Stimulated activated CD8-positive, alpha-beta memory T cell treated with anti-CD3 and anti-CD28 coated beads, Interleukin-12 subunit alpha, Interleukin-12 subunit beta, amount 100 ng/mL, for 1 hour (primary cell): ENCODE measurements at places on chromosomes 1 and 21.

- DNase-seq: no peak
These were observed 6.4 kb downstream of the TTC22 start for GRCh38 chr1:54794451-54795355.

- DNase-seq: peak; percentile 48
These were observed 3.3 kb upstream of the ZBTB18 start for GRCh38 chr1:244047621-244048255.

GRCh38 chr1:182395906-182396305 is 4.3 kb upstream of the GLUL start:
- no peak for DNase-seq

DNA sequence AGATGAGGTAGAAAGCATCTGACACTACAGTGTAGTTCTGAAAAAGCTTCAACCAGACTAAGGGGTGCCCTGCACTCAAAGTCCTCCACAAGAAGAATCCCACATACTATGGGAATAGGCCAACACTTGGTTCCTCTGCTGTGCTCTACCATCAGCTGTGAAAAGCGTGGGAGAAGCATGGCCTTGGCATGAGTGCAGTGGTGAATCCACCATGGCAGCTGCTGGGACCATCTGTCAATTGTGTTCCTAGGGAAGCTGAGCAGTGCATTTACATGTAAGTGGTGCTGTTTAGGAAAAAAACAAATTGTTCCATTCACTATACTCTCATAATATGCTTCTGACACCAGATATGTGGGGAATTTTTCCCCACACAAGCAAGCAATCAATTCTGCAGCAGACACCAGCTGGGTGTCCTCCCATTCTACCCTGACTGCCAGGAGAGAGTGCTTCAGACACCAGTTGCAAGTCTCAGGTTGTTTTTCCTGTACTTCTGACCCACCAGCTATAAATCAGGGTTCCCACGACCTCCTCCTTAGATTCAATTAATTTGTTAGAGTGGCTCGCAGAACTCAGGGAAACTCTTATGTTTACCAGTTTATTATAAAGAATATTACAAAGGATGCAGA is 230.8 kb upstream of the CHRM3 start:
- DNase-seq: no peak

DNA sequence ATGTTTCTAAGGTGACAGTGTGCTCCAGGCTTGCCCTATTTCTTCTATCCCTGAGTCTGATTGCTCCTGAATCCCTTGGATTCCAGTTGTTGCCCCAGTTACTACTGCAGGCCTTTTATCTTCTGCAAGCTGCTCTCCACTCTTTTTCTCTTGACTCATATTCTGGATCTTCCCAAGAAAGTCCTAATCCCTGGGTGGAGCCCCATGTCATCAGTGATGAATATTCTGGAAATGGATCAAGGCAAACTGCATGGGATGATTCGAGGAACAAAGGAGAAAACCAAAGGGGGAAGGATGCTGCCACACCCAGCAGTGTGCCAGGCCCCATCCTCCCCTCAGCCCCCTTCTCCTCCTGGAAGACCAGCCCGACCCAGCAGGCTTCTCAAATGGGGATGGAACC is 63.3 kb upstream of the ATP2B4 start:
- no peak for DNase-seq

DNA sequence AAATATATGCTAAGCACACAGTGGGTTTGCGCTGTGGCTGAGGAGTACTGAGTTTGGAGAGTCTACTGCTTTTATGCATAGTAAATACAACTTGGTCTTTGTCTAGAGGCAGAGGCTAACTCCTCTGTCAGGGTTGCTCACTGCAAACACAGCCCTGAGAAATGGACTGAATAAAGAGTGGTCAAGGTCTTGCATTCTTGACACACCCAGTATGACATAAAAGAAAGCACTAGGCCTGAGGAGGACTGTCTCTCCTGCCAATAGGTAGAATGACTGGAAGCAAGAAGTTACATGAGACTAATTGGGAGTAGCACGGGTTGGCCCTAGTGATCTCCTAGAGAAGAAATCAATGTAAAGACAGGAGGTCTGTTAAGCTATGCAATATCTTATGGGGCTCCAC is 367.2 kb upstream of the B3GALT2 start:
- no peak for DNase-seq

DNA sequence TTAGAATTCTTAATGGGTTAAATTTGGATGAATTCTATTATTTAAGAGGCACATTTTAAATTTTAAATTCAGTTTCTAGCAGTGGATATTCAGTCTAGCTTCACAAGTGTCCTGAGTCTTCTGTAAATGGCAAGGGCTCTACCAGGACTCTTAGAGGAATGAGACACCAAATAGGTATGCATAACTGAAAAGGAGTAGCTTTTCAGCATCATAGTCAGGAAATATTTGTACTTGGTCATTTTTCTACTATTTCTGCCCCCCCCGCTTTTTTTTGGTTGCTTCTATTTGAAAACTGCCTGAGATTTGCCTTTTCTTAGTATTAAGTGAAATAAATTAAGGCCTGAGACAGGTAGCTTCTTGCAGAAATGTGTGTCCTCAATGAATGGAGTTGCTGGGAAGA is 80.2 kb downstream of the MAST2 start:
- DNase-seq: no peak

GRCh38 chr1:27864264-27864895 is 8.0 kb upstream of the THEMIS2 start:
- DNase-seq: no peak

DNA sequence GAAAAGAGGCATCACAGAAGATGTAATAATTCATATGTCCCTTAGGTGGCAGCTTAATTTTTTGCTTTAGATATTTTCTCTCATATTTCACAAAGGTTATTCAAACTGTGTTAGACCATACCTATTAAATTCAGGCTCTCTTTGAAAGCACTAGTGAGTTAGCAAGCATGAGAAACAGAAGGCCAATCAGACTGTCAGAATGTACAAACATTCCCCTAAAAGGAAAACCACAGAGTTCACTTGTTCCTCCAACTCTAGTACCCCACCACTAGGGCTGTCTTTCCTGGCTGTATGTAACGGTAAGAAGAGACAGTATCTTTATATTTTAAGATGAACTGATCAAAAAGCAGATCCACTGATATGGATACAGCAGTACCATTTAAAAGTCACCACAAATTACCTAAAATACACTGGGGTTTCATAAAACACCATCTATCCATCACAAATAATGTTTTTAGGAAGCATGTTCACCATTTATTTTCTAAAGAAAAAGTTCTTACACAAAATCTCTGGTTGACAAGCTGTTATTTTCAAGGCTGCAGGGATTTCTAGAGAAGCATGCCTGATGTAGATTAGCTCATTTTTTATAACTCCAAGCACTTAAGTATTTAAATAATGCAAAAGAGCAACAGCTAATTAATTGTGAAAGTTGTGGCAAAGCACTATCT is 1.8 kb downstream of the ARPC5 start:
- DNase-seq: no peak

GRCh38 chr1:155198547-155198906 is 9.2 kb downstream of the THBS3 start:
- no peak for DNase-seq

GRCh38 chr1:85135392-85135798 is 65.4 kb downstream of the SYDE2 start:
- no peak for DNase-seq

DNA sequence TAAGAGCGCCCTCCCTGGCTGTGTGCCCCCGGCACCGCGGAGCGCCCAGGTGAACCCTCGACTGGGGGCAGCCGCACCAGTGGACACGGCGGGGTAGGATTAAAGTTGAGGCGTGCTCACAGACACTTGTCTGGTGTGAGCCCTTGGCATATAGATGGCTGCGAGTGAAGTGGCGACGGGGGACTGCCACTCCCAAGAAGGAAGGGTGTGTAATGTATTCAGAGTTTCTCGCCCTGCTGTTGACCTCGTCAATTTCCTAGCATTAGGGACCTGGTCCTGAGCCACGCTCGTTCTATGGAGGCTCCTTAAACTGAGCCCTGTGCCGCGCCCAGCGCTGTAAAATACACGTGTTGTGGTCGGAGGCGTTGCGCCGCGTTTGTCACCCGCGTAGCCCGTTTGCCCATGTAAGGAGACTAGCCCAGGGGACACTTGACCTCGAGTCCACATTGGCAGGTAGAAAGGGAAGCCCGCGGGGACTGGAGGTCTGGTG is 554 bp downstream of the EVA1C start:
- no peak for DNase-seq

GRCh38 chr1:62481681-62482080 is 44.8 kb downstream of the USP1 start:
- no peak for DNase-seq

GRCh38 chr1:211726467-211726995 is 51.1 kb upstream of the NEK2 start:
- no peak for DNase-seq

- no peak for DNase-seq
These were observed 75.9 kb downstream of the IVNS1ABP start for GRCh38 chr1:185241127-185241526.

GRCh38 chr21:41213021-41213420 is 45.1 kb downstream of the BACE2 start:
- DNase-seq: no peak

DNA sequence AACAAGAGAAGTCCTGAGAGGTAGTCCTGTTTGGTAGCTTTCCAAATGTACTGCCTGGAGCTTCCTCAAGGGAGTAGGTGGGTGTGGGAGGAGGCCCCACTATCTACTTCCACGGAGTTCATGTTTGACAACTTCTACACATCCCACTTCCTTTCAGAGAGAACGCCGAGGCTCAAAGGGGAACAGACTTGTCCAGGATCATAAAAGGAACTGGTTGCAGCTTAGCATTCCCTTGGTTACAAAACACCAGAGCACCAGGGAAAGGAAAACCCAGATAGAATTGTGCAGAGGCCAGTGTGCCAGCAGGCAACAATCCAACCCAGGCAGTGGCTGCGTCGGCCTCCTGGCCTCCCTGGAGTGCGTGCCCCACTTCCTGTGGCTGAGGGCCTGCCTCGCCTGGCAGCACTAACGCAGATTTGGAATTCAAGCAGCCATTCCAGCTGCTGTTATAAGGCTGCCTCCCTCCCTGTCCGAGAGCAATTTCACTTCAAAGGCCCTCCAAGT is 4.2 kb upstream of the RAP1GAP start:
- DNase-seq: no peak
